ENCODE measurements at places on chromosomes 7 and 10. TPM values are rescaled to one million over a fixed set of nuclear protein-coding genes. Genes with fewer than 3 reads are reported as not detected.

GRCh38 chr7:2529161-2530070 lies 9.8 kb downstream of the LFNG start:
- no peaks in the 10 kb centered on the region for H3K27me3 ChIP-seq
- H3K4me1 ChIP-seq = peaks cover 75% of the 10 kb centered on the region
- DNase-seq = peak; percentile 63
- H3K27ac ChIP-seq = peak overlapping the region; percentile 63

GRCh38 chr10:26381986-26382385 lies 56.2 kb upstream of the APBB1IP start:
- DNase-seq = no peak
- H3K4me3 ChIP-seq = no peak overlapping the region
- H3K36me3 ChIP-seq = no peaks in the 10 kb centered on the region
- no peaks in the 10 kb centered on the region for H3K4me1 ChIP-seq

GRCh38 chr7:27547401-27547800 lies 115.3 kb downstream of the HIBADH start:
- no peaks in the 10 kb centered on the region for H3K4me1 ChIP-seq
- H3K27me3 ChIP-seq = no peaks in the 10 kb centered on the region
- H3K27ac ChIP-seq = no peak overlapping the region

DNA sequence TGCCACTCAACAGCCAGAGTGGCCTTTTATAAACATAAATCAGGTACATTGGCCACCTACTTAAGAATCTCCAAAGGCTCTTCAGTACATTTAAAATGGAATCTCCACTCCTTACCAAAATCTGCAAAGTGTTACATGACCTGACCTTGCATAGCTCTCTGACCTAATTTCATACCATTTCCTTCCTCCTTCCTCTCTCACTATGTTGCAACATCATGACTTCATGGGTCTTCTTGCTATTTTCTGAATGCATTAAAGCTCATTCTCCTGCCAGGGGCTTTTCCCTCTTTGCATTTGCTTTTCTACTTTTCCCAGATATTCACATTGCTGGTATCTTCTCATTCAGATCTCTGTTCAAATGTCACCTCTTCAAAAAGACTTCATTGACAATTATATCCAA lies 22.1 kb upstream of the PPP1R17 start:
- no peaks in the 10 kb centered on the region for H3K27me3 ChIP-seq
- H3K4me1 ChIP-seq = no peaks in the 10 kb centered on the region
- no peak overlapping the region for H3K27ac ChIP-seq
- H3K4me3 ChIP-seq = no peak overlapping the region
- H3K36me3 ChIP-seq = no peaks in the 10 kb centered on the region

GRCh38 chr10:80137031-80137862 lies 4.7 kb downstream of the PLAC9 start:
- peaks cover 18% of the 10 kb centered on the region for H3K4me1 ChIP-seq
- no peaks in the 10 kb centered on the region for H3K36me3 ChIP-seq
- no peak overlapping the region for H3K4me3 ChIP-seq
- H3K27ac ChIP-seq = peak overlapping the region; percentile 80

- peak overlapping the region; percentile 10 for H3K4me3 ChIP-seq
- H3K4me1 ChIP-seq = peaks cover 29% of the 10 kb centered on the region
- no peak for DNase-seq
- no peak overlapping the region for H3K27ac ChIP-seq
These were observed 2.4 kb downstream of the ZNF3 start for GRCh38 chr7:100079024-100079560.

DNA sequence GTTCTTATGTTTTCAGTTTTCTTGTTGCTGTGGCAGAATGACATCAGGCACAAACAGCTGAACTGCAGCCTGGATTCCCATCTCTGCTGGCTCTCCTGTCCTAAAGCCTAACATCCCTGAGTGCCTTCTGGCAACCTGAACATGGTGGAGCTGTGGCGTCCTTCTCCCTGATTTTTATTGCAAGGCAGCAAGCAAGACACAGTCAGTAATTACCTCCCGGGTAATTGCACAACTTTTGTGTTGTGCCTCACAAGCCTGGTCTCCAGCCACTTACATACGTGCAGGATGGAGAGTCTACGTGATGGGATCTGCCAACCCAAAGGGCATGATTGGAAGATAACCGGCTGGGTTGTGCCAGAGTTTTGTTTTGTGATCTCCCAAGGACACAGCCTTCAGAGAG lies 116.1 kb upstream of the PARD3 start:
- H3K36me3 ChIP-seq = no peaks in the 10 kb centered on the region
- H3K4me1 ChIP-seq = no peaks in the 10 kb centered on the region
- no peaks in the 10 kb centered on the region for H3K27me3 ChIP-seq
- no peak for DNase-seq

DNA sequence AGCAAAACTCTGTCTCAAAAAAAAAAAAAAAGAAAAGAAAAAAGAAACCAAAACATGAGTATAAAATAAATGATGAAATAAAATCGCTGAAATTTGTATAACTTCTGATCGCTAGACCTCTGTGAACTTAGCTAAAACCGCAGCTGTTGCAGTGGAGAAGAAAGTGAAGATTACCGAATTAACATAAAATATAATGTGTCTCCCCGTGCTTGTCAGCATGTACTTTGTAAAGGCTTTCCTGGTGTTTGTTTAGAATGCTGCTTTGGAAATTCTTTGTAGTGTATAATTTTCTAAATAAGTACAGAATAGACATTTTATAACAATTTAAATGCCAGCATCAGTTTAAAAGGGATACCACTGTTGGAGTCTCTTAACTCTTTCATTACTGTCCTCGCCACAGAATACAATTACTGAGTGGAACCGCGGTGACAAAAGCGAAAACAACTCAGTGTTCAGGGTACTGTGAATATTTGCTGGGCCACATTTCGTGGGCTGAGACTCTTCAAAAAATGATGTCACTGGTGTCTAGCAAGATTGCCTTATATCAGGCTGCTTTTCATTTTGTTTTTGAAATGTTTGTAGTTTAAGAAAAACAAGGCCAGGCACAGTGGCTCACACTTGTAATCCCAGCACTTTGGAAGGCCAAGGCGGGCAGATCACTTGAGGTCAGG lies 167.7 kb downstream of the NSUN6 start:
- DNase-seq = no peak
- H3K4me3 ChIP-seq = no peak overlapping the region
- H3K27ac ChIP-seq = no peak overlapping the region
- no peaks in the 10 kb centered on the region for H3K4me1 ChIP-seq
- no peaks in the 10 kb centered on the region for H3K36me3 ChIP-seq

DNA sequence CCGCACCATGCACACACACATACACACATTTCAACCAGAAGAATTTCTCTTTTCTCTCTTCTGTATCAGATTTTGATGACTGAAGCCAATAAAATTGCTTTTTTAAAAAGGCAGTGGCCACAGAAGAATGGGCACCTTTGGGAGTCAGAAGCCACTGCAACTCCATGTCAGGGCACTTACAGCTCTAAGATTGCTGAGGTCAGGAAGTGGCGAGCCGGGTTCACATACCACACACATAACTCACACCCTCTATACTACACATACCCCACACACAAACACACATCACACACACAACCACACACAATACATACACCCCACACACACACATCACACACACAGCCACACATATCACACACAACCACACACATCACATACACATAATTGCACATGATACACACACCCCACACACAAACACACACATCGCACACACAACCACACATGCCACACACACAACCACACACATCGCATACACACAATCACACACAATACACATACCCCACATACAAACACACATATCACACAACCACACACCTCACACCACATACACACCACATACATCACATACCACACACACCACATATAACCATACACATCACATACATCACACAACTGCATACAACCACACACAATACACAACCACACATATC lies 31.2 kb downstream of the GPRIN2 start:
- H3K27ac ChIP-seq = no peak overlapping the region
- no peaks in the 10 kb centered on the region for H3K36me3 ChIP-seq
- H3K27me3 ChIP-seq = no peaks in the 10 kb centered on the region
- H3K4me3 ChIP-seq = no peak overlapping the region
- DNase-seq = no peak
- H3K4me1 ChIP-seq = peaks cover 19% of the 10 kb centered on the region

- DNase-seq = peak; percentile 50
- no peaks in the 10 kb centered on the region for H3K4me1 ChIP-seq
- peaks cover 62% of the 10 kb centered on the region for H3K36me3 ChIP-seq
- H3K27me3 ChIP-seq = no peaks in the 10 kb centered on the region
- no peak overlapping the region for H3K4me3 ChIP-seq
- no peak overlapping the region for H3K27ac ChIP-seq
These were observed 30.0 kb downstream of the STK17A start for GRCh38 chr7:43612599-43613589.

GRCh38 chr7:106285855-106286492 lies 1.2 kb upstream of the NAMPT start:
- H3K27ac ChIP-seq = peak overlapping the region; percentile 99
- peak overlapping the region; percentile 77 for H3K4me3 ChIP-seq
- H3K36me3 ChIP-seq = no peaks in the 10 kb centered on the region
- peaks cover 37% of the 10 kb centered on the region for H3K4me1 ChIP-seq

- DNase-seq = no peak
- H3K36me3 ChIP-seq = no peaks in the 10 kb centered on the region
- no peak overlapping the region for H3K4me3 ChIP-seq
These were observed 135.4 kb upstream of the SEMA3D start for GRCh38 chr7:85322252-85322651.

DNA sequence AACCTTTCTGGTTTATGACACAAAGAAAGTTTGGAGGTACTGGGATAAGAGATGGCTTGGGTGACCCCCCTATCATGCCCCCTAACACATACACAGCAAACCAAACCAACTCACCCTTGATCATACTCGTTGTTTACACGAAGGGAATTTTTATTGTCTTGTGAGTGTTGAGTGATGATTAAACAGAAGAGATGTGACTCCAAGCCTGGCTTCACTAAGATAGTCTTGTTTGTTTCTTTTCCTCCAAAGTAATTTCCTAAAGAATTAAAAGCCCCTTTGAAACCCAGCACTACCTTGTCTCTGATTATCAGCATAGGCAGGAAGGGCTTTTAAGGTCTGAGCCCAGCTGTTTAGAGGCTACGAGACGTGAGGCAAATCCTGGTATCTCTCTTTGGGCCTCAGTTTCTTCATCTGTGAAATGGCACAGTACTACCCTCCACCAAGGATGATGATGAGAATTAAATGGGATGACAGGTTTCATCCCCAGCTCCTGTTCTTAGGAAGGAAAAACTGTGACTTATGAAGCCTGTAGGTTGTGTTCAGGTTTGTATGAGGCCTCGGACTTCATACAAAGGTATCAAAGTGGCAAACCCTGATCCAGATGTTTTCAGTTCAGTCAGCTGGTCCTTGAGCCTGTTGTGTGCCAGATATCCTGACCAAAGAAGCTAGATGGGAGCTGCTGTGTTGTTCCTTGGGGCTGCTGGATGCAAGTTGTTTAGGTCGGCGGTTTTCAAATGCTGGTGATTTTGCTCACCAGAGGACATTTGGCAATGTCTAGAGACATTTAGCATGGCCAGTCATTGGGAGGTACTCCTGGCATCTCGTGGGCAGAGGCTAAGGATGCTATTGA lies 51.8 kb downstream of the TCF7L2 start:
- peaks cover 19% of the 10 kb centered on the region for H3K4me1 ChIP-seq
- no peaks in the 10 kb centered on the region for H3K27me3 ChIP-seq
- H3K4me3 ChIP-seq = no peak overlapping the region
- peak overlapping the region; percentile 8 for H3K27ac ChIP-seq
- DNase-seq = no peak
- H3K36me3 ChIP-seq = no peaks in the 10 kb centered on the region

- H3K27me3 ChIP-seq = no peaks in the 10 kb centered on the region
- H3K27ac ChIP-seq = peak overlapping the region; percentile 75
- peaks cover 15% of the 10 kb centered on the region for H3K4me1 ChIP-seq
- H3K4me3 ChIP-seq = peak overlapping the region; percentile 91
- no peaks in the 10 kb centered on the region for H3K36me3 ChIP-seq
These were observed 19.1 kb downstream of the MXI1 start for GRCh38 chr10:110226543-110226925.

DNA sequence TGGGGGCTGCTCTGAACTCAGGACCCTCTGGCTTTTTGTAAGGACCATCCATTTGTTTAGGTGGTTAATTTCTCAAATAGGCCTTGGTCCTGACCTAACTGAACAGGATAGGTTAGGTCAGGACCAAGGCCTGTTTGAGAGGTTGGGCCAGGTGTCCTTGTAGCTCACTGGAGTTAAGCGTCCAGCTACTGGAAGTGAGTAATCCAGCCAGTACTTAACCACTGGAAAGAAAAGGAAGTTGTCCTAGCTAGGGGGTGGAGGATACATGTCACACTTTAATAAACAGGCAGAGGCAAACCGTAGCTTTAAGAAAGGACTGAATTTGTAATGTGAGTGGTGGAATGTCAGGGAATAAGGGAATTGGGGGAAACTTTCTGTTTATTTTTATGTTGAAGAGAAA lies 96.0 kb downstream of the GPR85 start:
- H3K4me3 ChIP-seq = no peak overlapping the region
- no peak for DNase-seq
- H3K27me3 ChIP-seq = no peaks in the 10 kb centered on the region
- H3K4me1 ChIP-seq = no peaks in the 10 kb centered on the region

- no peak overlapping the region for H3K27ac ChIP-seq
- no peaks in the 10 kb centered on the region for H3K36me3 ChIP-seq
- no peak overlapping the region for H3K4me3 ChIP-seq
- DNase-seq = peak; percentile 55
These were observed 74.4 kb upstream of the TCF7L2 start for GRCh38 chr10:112875476-112876267.

DNA sequence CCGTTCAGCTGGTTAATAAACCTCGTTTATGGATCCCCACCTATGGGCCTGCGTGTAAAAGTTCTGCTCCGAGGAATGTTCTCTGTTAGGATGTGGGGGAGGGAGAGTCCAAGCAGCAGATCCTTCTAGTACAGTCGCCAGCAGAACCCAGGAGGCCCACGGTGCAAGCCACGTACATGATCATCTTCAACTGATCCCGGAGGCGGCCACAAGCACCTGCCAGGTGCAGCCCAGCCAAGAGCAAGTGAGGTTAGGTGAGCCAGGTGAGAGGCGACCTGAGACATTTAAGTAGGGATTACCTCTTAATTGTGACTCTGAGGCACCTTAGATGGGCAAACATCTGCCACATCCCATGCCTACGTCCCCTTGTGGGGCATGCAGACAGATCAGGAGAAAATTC lies 18.0 kb upstream of the FGFR2 start:
- no peaks in the 10 kb centered on the region for H3K4me1 ChIP-seq
- no peaks in the 10 kb centered on the region for H3K27me3 ChIP-seq
- H3K4me3 ChIP-seq = no peak overlapping the region
- DNase-seq = no peak
- no peak overlapping the region for H3K27ac ChIP-seq
- H3K36me3 ChIP-seq = no peaks in the 10 kb centered on the region

GRCh38 chr10:84427903-84428650 lies 99.7 kb downstream of the CCSER2 start:
- H3K36me3 ChIP-seq = no peaks in the 10 kb centered on the region
- H3K27ac ChIP-seq = peak overlapping the region; percentile 6
- peak; percentile 34 for DNase-seq

DNA sequence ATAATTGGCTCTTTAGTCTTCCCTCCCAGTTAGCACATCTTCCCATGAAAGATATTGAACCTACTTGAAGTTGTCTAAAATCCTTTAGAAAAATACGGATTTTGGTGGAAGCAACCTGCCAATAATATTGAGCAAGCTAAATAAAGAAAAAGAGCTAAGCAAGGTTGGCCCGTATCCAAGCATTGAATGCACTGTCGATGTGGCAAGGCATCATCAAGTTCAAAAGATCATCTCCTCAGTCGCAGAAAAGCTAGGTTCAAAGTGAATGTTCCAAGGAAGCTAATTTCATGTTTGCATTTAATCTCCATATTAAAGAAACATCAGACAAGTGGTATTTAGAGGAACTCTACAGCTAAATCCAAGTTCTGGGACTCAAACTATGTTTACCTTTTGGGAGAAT lies 206.0 kb downstream of the MTERF1 start:
- DNase-seq = no peak
- no peaks in the 10 kb centered on the region for H3K27me3 ChIP-seq
- no peaks in the 10 kb centered on the region for H3K36me3 ChIP-seq

The HYAL4 gene
- not detected for total RNA-seq

The ATAD1 gene
- 61.7 TPM for total RNA-seq

The AQP1 gene
- 158 TPM for total RNA-seq

The PHYHIPL gene
- total RNA-seq = not detected

The SEMA3A gene
- 4.7 TPM for total RNA-seq

The ADGRA1 gene
- total RNA-seq = not detected
